ENCODE measurements at places on chromosomes 4 and X.

GRCh38 chr4:41471126-41472071, 66.6 kb upstream of the LIMCH1 start:
- H3K4me1 ChIP-seq, result no peaks in the 10 kb centered on the region
- no peak overlapping the region for H3K27ac ChIP-seq
- H3K27me3 ChIP-seq, result no peaks in the 10 kb centered on the region
- no peak overlapping the region for H3K4me3 ChIP-seq

- H3K4me1 ChIP-seq, result no peaks in the 10 kb centered on the region
- H3K27me3 ChIP-seq, result no peaks in the 10 kb centered on the region
- no peak for DNase-seq
- H3K4me3 ChIP-seq, result no peak overlapping the region
- no peak overlapping the region for H3K27ac ChIP-seq
Observed at GRCh38 chr4:20122198-20122988, 129.3 kb upstream of the SLIT2 start.

GRCh38 chrX:6187256-6187655, 41.4 kb downstream of the NLGN4X start:
- H3K27me3 ChIP-seq, result no peaks in the 10 kb centered on the region
- DNase-seq, result no peak
- H3K4me1 ChIP-seq, result no peaks in the 10 kb centered on the region
- H3K4me3 ChIP-seq, result no peak overlapping the region
- H3K27ac ChIP-seq, result no peak overlapping the region

DNA sequence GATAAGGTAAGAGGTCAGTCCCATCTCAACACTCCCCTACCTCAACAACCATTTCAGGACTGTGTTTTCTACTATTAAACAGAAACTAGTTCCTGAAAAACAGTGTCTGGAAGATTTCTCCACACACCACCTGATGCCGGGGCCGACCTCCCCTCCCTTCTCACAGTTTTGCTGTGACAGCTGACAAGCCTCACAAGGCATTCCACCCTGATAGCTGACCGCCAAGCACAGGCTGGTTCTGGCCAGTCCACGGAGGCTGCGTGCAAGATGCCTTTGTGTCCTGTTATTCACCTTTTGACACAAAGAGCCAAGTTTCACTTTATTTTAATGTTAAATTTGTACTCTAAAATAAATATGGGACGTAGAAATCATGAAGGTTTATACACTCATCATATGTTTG, 758.6 kb downstream of the PDHA2 start:
- no peaks in the 10 kb centered on the region for H3K4me1 ChIP-seq
- H3K27ac ChIP-seq, result no peak overlapping the region
- no peaks in the 10 kb centered on the region for H3K36me3 ChIP-seq

- no peak for DNase-seq
- no peaks in the 10 kb centered on the region for H3K27me3 ChIP-seq
- H3K36me3 ChIP-seq, result no peaks in the 10 kb centered on the region
- H3K4me3 ChIP-seq, result no peak overlapping the region
Observed at GRCh38 chr4:134465417-134465816, 263.8 kb upstream of the PABPC4L start.

DNA sequence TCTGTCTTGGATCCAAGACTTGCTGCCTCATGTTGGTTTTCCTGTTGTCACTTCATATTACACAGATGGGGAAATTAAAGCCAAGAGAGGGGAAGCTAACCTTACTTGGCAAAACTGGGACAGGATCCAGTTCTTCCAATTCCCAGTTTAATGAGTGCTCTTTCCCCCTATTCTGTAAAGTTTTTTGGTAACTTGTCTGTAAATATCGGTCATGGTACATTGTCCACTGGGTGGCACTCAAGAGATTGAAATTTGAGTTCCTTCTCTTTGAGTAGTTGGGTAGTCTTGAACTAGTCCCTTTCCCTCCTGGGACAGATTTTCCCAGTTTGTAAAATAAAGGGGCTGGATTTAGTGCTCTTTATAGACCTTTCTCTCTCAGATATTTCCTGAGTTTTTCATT, 12.4 kb upstream of the EOLA2 start:
- no peaks in the 10 kb centered on the region for H3K4me1 ChIP-seq
- no peak for DNase-seq
- no peaks in the 10 kb centered on the region for H3K36me3 ChIP-seq
- H3K27ac ChIP-seq, result no peak overlapping the region
- H3K4me3 ChIP-seq, result no peak overlapping the region

DNA sequence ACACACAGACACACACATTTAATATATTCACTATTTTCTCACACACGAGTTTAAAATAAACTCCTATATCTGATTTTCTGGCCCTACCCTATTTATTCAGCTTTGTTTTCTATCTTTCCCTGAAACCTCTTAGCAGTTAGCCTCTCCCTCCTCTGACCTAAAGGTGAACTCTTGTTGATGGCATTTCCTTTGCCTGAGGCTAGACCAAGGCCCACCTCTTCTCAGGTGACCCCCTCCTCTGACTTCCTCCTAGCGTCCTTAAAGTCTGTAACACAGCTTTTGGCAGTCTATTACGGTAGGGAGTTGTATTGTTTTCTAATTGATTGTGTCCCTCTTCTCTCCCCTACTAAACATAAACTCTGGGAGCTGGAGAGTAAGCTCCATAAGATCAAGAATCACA, 1.7 kb upstream of the SRPX2 start:
- H3K4me3 ChIP-seq, result no peak overlapping the region
- no peak for DNase-seq
- no peaks in the 10 kb centered on the region for H3K36me3 ChIP-seq
- no peak overlapping the region for H3K27ac ChIP-seq
- no peaks in the 10 kb centered on the region for H3K27me3 ChIP-seq

- DNase-seq, result no peak
- no peak overlapping the region for H3K4me3 ChIP-seq
- H3K27ac ChIP-seq, result no peak overlapping the region
- H3K36me3 ChIP-seq, result no peaks in the 10 kb centered on the region
Observed at GRCh38 chrX:19866626-19867410, 20.6 kb downstream of the SH3KBP1 start.

- H3K4me3 ChIP-seq, result peak overlapping the region; percentile 18
- H3K27ac ChIP-seq, result peak overlapping the region; percentile 78
- H3K27me3 ChIP-seq, result no peaks in the 10 kb centered on the region
Observed at GRCh38 chrX:12979616-12980015, 4.7 kb downstream of the TMSB4X start.

DNA sequence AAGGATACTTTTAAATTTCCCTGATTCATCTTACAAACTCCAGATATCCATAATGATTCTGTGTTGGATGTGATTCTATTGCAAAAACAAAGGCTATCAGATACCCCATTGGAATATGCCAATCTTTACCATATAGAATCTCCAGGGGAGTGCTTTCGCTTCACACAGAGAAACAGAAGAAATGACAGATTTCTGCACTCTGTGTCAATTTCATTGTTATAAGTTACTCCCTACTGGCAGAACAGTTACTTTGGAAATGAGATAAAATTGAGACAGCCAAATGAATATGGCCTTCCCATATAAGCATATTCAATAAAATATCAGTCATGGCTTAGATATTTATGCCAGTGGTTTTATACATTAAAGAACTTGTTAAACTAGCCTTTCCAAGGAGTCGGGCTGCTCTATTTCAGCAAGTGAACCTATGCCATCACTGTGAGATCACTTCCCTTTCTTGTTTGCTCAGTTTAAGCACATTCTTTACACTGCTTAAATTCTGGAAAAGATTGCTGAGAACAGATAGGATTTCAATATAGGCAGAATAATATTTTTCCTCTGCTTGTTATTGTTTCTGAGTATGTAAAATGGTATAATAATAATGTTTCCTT, 127.5 kb upstream of the ANXA10 start:
- no peak overlapping the region for H3K27ac ChIP-seq
- no peaks in the 10 kb centered on the region for H3K36me3 ChIP-seq
- no peak overlapping the region for H3K4me3 ChIP-seq
- no peak for DNase-seq

- H3K4me3 ChIP-seq, result no peak overlapping the region
- no peaks in the 10 kb centered on the region for H3K4me1 ChIP-seq
- H3K27me3 ChIP-seq, result no peaks in the 10 kb centered on the region
- H3K36me3 ChIP-seq, result no peaks in the 10 kb centered on the region
Observed at GRCh38 chr4:104394406-104395167, 100.1 kb downstream of the CXXC4 start.

- H3K36me3 ChIP-seq, result no peaks in the 10 kb centered on the region
- H3K4me3 ChIP-seq, result no peak overlapping the region
- no peak for DNase-seq
- H3K4me1 ChIP-seq, result no peaks in the 10 kb centered on the region
Observed at GRCh38 chr4:139223682-139224317, 46.8 kb upstream of the ELF2 start.

All from effector memory CD4-positive, alpha-beta T cell (primary cell).